ENCODE measurements at places on chromosomes 12 and 14. TPM values are rescaled to one million over a fixed set of nuclear protein-coding genes. Genes with fewer than 3 reads are reported as not detected.

RASSF8 gene
- total RNA-seq = 47.0 TPM

DNA sequence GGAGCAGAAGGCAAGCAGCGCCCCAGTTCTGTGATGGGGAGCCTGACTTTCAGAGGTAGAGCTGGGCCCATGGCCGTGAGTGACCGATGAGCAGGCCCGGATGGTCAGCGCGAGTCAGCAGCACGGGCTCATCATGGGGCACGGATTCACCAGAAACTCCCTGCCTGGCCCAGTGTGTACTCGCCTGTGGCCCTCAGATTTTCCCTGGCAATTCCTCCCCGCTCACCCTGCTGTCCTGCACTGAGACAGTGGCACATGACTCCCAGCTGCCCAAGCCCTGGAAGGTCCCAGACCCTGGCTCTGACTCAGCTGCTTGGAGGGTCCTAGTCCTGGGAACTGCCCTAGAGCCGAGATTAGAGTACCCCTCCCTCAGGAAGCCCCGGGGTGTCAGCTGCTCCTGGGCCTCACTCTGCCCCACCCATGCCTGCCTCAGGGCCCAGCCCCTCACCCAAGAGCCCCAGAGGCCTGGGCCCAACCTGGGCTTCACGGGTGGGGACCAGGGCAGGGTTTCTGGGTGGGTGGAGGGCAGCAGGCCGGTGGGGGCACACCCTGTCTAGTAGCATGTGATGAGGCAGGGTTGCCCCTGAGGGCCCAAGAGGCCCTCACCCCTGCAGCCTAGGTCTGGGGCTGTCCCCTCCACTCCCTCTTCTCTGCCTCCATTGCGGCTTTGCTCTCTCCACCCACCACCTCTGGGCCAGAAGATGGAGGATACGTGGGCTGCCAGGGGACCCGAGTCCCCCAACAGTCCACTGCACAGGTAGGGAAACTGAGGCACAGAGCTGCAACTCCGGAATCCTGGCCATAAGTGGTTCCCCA, 8.4 kb downstream of the TRMT61A start:
- no peak for DNase-seq

GRCh38 chr14:49921401-49921800, 28.5 kb downstream of the ARF6 start:
- DNase-seq = no peak

GRCh38 chr14:63308723-63309317, 9.9 kb downstream of the GPHB5 start:
- no peak for DNase-seq

GRCh38 chr14:68112442-68112841, 292.9 kb downstream of the RAD51B start:
- DNase-seq = no peak

DNA sequence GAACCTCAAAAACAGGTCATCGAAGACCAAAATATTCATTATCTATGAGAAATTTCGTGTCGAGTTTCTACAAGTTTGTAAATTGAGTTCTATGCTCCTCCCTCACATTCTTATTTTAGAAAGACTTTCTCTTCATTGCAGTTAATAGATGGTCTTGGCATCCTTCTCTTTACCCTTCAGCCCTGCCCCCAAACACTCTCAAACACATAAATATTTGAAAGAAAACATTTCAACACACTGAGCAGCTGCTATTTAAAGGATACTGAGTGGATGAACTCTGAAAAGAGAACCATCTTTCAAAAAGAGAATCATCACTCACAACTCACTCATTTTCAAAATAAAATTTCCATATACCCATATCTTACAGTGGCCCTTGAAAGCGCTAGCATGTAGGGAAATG, 67.1 kb downstream of the NUAK1 start:
- DNase-seq = no peak

- DNase-seq = no peak
These were observed 1.5 kb downstream of the PRDM4 start for GRCh38 chr12:107759410-107759809.

C3AR1 gene
- 53.1 TPM for total RNA-seq

- no peak for DNase-seq
These were observed 3.3 kb downstream of the TBX3 start for GRCh38 chr12:114680604-114681069.

DNA sequence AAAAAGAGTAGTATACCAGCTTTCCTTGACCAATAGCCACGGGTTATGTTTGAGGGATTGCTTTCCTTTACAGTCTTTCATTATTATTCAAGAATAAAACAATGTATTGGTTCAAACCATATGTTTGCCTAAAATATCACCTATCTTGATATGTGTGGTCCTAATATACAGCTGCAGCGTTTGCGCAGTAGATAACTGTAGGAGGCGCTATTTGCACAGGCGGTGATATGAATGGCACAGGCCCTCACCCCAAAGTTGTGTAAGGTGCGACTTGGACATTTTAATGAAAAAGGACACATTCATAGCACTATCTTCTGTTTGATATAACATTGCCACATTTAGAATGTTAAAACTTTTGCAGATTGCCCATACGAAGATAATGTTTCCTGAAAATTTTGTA, 298.4 kb downstream of the TRHDE start:
- DNase-seq = no peak

MYF5 gene
- not detected for total RNA-seq

DNA sequence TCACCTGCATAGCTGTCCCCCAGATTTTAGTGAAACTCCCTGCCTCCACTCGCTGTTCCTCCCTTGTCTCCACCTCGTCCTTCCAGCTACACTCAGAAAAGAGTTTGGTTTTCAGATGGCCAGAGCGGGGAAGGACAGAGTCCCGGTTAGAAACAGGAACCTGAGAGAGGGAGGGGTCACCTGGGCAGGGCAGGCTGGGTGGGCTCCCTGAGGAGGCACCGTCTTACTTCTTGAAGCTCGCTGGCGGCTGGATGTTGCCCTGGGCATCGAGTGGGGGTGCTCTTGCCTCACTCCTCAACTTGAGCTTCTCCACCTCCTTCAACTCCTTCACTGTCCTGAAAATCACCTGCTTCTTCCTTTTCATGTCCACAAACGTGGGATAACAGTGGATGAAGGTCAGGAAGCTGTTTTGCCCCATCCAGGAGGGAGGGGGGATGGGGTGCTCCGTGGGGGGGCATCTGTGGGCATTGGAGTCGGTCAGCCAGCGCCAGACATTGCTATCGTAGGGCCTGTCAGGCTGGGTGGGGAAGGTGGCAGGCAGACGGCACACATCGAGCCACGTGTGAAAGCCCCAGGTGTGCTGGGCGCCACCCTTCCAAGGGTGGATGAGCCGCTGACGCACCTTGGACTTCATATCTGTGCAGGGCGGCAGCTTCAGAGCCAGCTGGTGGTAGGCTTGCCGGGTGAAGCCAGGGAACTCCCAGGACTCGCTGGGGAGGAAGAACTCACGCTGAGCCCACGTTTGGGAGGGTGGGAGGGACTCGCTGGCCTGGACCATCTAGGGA, 2.0 kb downstream of the TEX52 start:
- DNase-seq = no peak

DNA sequence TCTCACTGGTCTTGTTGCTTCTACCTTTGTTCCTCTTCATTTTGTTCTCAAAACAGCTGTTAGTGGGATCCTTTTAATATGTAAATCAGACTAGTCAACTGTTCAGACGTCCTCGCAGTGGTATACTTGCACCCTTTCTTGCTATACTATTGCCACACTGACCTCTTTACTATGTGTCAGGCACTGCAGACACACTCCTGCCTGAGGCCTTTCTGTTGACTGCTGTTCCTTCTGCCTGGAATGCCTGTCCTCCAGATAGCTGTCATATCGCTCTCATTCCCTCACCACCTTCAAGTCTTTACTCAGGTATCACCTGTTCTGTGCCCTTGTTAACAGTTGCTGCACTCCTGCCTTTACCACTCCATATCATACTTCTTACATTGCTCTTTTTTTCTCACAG, 90.0 kb upstream of the TMEM263 start:
- no peak for DNase-seq

GRCh38 chr14:59046746-59047145, 141.7 kb upstream of the DAAM1 start:
- no peak for DNase-seq

DNA sequence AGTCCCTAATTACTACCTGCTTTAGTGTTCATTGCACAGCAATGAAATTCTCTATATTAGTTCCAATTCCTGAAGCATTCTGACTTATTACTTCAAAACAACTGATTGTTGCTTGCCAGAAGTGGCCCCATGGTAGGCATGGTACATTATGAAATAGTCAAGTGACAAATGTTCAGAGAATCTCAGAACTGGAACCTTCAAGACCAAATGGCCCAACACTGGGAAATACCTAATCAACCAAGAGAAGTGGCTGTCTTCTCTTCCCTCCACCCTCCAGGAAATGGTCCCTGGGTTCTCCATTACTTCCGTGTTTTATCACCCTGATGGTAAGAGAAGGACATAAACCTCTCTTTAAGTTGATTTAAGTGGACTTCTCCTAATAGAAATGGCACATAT, 49.9 kb downstream of the ITPR2 start:
- no peak for DNase-seq

SERPINA4 gene
- total RNA-seq = not detected

- peak; percentile 76 for DNase-seq
These were observed 44.4 kb downstream of the ANO2 start for GRCh38 chr12:5900533-5901205.

DNA sequence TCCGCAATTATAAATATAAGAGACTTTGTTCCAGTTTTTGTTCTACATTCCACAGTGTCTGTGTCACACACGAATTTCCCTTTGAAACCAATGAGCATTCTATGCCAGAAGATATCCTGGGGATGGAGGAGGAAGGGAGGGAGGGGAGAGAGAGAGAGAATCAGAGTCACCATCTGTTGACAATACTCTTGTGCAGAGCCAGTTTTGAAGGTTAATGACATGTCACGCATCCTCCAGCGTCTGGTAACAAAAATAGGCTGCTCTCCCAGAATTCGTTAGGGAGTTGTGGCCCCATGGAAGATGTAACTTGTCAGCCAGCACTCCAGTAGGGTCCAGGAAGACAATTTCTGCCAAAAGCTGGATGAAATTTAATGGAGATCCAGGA, 213.5 kb upstream of the KRR1 start:
- no peak for DNase-seq

PPP1R36 gene
- total RNA-seq = 1.3 TPM

CISTR gene
- total RNA-seq = not detected

DNA sequence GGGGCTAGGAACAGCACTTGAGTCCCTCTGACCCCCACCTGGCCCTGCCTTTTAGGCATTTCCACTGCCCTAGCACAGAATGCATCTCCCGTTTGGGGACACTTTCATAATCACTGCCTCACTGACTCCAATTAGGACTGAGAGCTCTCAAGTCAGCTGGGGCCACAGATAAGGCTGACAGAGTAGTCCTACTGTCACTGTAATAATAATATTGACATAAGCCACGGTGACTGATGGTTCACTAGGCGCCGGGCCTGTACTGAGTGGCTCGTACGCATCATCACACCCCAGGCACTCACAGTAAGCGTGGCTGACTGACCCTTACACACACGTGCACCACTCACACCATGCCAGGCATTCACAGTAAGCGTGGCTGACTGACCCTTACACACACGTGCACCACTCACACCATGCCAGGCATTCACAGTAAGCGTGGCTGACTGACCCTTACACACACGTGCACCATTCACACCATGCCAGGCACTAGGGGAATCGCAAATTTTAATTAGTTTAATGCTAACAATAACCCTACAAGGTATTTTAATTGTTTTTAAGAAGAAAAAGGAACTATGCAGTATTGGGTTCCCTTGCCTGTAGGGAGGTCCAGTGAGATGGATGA, 87.7 kb downstream of the CHGA start:
- no peak for DNase-seq

- DNase-seq = no peak
These were observed 316.2 kb downstream of the NPAS3 start for GRCh38 chr14:33254861-33255395.

MAP1LC3B2 gene
- total RNA-seq = 1.1 TPM

GRCh38 chr14:68124979-68125731, 305.6 kb downstream of the RAD51B start:
- no peak for DNase-seq

GRCh38 chr12:123471374-123472068, 13.6 kb downstream of the SNRNP35 start:
- no peak for DNase-seq

ASCL4 gene
- not detected for total RNA-seq

SARNP gene
- total RNA-seq = 39.0 TPM

GPR84 gene
- 2.3 TPM for total RNA-seq

TGM1 gene
- total RNA-seq = 0.77 TPM

Data from mesenteric fat pad (tissue), 1 donor.